Effector CD8-positive, alpha-beta T cell (primary cell): ENCODE measurements at places on chromosomes 3 and 15.

DNA sequence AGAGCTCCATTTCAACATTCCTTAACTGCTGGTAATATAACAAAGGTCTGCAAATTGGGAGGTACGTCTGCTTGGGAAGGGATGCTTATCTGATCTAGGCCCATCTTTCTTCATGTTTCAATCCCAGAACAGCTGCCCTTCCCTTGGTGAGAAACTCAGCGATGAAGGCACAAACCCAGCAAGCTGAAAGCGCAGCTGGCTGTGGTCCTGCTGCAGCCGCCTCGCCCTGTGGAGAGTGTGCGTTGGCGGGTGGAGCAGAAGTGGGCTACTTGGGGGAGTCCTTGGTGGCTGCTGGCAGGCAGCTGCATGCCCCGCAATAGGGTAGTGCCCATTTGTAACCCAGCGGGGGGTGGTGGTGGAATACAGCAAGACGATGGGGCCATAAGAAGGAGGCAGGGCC is 160.6 kb upstream of the WNT5A start:
- no peak for DNase-seq

- DNase-seq, result no peak
These were observed 184.9 kb downstream of the NR2F2 start for GRCh38 chr15:96515371-96515770.

DNA sequence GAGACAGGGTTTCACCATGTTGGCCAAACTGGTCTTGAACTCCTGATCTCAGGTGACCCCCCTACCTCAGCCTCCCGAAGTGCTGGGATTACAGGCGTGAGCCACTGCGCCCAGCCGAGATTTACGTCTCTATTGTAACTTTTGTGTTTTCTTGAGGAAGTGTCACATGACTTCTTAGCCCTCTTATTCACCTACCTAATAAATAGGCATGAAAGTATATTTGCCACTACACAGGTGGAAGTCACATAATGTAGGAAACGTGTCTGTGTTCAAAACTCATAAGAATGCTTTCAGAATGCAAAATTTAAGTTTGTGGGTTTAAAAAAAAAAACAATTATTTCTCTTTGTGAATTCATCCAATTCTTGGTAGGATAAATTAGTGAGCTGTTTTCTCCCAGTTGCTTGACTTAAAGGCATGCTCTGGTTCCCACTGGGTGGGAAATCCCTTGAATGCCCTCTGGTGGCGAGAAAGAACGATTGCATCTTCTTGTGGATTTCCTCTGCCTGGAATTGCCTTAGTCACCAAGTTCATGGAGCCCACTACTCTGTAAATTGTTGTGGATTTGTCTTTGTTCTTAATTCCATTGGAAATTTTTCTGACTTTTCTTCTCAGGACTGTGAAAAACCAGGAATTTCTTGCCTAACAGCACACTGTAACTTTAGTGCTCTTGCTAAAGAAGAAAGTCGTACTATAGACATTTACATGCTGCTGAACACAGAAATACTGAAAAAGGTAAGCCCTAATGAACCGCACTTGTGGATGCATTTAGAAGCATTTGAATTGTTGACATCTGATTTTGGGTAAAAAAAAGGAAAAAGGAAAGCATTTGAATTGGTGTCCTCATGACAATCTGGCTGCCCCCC is 82.2 kb upstream of the CTDSPL start:
- no peak for DNase-seq

DNA sequence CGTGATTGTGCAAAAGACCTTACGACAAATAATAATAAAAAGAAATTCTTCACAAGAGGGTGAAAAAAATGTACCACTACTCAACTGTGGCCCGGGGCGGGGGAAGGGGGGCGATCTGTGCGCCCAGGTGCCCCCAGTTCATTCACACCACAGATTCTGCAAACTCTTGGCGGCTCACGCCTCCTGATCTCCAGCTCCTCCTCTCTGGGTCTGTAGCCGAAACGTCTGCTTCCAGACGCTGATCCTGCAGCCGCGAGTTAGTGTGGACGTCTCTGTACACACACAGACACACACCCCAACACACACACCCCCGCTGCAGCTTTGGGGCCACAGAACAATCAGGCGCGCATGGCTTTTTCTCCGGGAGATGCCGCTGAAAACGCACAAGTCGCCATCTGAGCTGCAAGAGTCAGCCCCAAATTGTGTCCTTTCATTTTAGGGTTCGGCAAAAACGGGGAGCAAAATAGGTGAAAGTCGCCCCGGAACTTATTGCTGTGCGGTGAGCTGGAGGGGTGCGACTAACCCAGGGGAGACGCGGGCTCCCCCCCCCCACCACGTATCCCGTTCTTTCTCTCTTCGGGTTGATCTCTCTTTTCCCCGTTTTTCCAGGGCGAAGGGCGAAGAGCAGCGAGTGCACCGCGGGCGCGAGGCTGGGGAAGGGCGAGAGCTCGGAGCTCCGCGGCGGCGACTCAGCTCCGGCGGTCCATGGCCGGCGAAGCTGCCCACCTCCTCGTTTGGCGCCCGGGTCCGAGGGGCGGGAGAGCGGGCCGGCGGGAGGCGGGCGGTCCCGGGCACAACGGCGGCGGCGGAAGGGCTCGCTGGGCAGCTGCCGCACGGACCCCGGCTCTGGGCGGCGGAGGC is 505 bp upstream of the WNT5A start:
- DNase-seq, result no peak

- no peak for DNase-seq
These were observed 174.5 kb downstream of the CACNA1D start for GRCh38 chr3:53668872-53669271.

DNA sequence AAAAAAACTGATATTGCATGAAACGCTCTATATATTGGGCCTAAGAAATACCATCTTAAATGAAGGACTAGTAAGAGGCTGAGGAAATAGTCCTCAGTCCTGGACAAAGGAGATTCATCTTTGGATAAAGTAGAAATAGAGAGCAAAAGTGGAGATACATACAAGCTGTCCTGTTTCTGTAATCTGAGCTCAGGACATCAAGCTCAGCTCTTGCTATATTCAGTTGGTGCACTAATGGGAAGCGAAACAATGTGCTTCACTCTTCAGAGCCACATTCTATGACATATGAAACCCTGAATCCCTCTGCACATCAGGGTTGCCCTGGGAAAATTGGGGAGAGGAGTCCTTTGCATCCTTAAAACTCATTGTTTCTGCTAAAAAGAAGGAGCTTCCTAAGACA is 290.7 kb downstream of the VPS13C start:
- DNase-seq, result no peak

DNA sequence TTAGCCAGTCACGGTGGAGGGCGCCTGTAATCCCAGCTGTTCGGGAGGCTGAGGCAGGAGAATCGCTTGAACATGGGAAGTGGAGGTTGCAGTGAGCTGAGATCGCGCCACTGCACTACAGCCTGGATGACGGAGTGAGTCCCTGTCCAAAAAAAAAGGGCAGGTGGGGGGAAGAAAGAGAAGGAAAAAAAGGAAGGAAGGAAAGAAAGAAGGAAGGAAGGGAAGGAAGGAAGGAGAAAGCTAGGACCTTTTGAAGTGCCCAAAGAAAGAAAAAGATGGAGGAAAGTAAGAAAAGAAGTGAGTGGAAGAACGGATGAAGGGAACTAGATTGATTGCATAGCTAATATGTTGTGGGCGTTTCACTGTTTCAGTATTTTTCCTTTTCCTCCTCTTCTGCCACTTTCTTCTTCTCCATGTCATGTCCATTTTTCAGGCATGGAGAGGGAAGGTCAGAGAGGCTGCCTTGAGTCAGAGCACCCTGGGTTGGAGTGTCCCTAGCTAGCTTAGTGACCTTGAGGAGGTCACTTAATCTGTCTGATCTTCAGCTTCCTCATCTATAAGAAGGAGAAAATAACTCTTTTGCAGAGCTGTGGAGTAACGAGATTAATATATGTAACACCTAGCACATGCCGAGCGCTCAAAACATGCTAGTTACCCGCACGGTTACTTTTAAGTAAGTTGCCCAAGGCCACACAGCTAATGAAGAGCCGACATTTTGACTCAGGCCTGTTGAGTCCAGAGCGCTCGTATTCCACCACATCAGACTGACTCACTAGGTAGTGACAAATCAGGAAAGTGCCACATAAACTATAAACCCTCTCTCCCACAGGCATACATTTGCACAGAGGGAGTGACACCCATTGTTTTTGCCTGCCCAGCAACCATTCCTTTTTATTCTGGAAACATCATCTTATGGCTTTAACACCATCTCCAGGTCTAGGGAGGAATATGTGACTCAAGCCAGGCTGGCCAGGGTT is 42.2 kb downstream of the BHLHE40 start:
- no peak for DNase-seq

- DNase-seq, result no peak
These were observed 39.5 kb downstream of the CFAP100 start for GRCh38 chr3:126434264-126434590.

GRCh38 chr15:86165265-86166211 is 85.9 kb downstream of the AGBL1 start:
- DNase-seq, result no peak

- DNase-seq, result no peak
These were observed 209.8 kb upstream of the ATP11B start for GRCh38 chr3:182583545-182583944.

DNA sequence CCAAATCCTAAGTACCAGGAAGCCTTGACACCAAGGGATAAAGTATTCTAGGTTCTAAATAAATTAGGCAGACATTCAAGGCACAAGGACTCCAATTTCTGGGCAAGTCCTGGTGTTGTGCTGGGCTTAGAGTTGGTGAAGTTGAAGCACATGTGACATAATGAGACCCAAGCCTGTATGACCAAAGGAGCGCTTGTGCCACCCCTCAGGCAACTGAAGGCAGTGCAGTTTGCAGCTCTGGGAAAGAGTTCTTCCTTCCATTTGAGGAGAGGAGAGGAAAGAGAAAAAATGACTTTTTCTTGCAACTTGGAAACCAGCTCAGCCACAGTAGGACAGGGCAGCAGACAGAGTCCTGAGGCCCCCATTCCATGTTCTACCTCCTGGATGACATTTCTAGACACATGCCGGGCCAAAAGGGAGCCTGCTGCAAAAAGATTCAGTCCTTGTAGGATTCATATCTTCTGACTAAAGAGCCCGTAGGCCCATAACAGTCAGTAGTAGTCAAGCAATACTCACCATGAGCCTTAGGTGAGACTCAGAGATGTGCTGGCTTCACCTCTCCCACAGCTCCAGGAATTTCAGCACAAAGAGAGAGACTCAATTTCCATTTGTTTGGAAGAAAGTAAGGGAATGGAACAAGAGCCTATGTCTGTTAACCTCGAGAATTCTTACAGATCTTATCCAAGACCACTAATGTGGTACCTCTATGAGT is 588.8 kb upstream of the BCHE start:
- DNase-seq, result no peak

- no peak for DNase-seq
These were observed 30.9 kb downstream of the MGLL start for GRCh38 chr3:127791221-127791913.

DNA sequence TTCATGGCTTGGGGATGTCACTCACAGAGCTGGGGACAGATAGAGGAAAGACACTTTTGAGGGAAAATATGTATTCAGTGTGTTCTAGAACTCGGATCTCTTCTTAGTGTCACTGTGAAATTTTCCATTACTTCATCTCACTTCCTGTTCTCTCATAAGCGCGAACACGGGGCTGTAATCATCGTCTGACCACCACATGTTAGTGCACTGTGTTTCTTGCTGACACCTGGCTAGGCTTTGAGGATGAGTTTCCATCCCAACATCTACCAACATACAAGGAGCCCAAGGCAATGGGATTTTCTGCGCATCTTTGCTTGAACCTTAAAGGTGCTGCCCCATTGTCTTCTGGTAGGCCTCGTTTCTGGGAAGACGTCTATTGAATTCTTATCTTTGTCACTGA is 84.0 kb downstream of the LIPC start:
- DNase-seq, result no peak

DNA sequence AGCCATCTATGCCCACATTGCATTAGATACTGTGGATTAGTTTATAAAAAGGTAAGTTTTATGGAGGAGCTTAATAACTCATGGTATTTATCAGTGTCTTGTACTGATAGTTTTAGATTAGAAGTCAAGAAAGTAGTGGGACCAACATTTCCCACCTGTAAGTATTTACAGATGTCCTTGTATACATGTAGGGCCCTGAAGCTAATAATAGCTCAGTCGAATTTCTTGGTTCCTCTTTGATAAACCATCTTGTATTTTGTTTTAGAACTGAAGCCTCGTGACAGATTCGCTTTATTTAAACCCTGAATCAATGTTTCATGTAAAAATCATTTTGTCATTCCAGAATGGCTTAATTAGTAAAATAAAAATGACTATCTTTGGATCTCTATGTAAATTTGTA is 73.4 kb downstream of the CRYBG3 start:
- DNase-seq, result no peak

DNA sequence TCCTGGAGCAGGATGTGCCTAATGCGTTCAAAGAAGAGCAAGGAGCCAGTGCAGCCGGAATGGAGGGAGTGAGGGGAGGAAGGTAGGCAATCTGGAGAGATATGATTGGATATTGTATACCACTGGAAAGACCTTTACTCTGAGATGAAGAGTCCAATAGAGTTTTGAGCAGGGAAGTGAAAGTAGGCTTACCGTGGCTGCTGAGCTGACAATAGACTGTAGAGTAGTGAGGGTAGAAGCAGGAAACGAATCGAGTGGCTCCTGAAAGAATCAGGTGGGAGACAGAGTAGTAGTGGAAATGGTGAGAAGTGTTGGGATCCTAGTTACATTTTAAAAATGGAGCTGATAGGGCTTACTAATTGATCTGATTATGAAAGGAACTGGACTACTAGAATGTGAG is 51.8 kb upstream of the NUDT16 start:
- DNase-seq, result no peak

GRCh38 chr3:151372063-151372820 is 12.3 kb downstream of the P2RY12 start:
- no peak for DNase-seq

- no peak for DNase-seq
These were observed 382.9 kb upstream of the MCTP2 start for GRCh38 chr15:93848490-93848889.

- no peak for DNase-seq
These were observed 21.9 kb downstream of the DAPK2 start for GRCh38 chr15:64024172-64025050.

- no peak for DNase-seq
These were observed at the start of gene SLC24A5 for GRCh38 chr15:48120745-48121144. Gene SLC24A5, plus strand, starts transcription at chr15:48120990. Its CDS starts 55 bp downstream, at chr15:48121045.
